Osteocyte (in vitro differentiated cells): ENCODE measurements at places on chromosomes 6 and 20.
A peak's percentile ranks its signal among the peaks of the same experiment; 100 is the strongest.

- no peak for DNase-seq
Observed at GRCh38 chr6:126926926-126927325, 191.5 kb upstream of the RSPO3 start.

DNA sequence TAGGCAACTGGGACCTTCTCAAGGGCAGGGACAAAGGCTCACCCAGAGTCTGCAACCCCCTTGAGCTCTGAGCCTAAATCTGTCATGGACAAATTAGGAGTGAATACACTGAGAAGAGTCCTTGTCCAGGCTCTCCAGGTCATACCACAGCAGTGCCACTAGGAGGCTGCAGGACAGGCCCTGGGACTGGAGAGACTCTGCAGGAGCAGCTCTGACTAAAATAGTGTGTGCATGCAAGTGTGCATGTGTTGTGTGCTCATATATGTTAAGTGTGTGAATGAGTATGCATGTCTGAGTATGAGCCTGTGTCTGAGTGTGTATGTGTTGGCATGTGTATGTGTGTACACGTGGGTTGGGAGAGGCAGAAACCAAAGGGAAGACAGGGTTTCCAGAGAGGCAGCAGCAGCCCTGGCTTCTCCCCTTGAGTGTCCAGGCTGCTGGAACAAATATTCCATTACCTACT lies 27.1 kb downstream of the MRPL14 start:
- no peak for DNase-seq

GRCh38 chr6:132298344-132298949 lies 102.8 kb downstream of the MOXD1 start:
- DNase-seq, result no peak

DNA sequence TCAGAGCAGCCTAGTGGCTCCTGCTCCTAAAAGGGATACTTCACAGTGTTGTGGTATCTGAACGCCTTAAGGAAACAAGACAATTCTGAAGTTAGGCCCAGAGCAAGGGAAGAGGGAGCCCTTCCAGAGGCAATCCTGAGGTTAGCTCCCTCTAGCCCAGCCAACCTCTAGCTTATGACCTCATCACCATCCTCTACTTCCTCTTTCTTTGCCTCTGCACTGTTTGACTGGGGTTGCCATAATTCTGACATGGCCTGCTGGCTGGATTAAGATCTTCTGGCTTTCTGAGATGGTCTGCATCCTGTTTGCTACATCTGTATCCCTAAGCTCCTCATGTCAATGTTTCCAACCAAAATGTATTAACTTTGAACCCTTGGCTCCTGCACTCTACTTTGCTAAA lies 23.3 kb upstream of the BMP2 start:
- no peak for DNase-seq

DNA sequence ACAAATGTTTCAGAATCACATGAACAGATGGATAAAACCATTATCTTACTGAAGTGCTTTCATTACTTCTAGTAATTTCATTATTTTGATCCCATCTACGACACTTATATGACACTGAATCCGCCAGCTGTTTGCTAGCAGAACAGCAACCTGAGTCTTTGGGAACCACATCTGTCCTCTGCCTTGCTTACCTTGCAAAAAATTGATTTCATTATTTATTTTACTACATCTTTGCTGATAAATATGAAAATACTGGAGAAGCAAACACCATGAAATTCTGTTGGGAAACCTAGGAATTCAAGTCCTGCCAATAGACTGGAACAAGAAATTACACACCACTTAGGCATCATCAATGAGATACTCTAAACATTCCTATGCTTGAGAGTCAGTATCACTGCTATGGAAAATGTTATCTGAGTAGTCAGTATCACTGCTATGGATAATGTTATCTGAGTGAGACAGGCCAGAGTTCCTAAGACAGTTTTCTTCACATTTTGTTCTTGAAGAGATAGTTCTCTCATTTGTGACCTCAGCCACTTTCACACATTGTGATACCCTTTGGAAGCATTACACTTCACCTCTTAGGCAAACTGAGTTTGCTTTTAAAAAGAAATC lies 91.9 kb downstream of the PDE10A start:
- no peak for DNase-seq

- DNase-seq, result no peak
Observed at GRCh38 chr20:50272030-50272723, 81.5 kb downstream of the CEBPB start.

- DNase-seq, result no peak
Observed at GRCh38 chr20:59469267-59470252, 134.8 kb upstream of the PHACTR3 start.

- no peak for DNase-seq
Observed at GRCh38 chr6:18883851-18884250, 496.7 kb downstream of the RNF144B start.

- peak; percentile 59 for DNase-seq
Observed at GRCh38 chr20:58553166-58553696, 38.0 kb upstream of the APCDD1L start.

- no peak for DNase-seq
Observed at GRCh38 chr20:15200147-15200565, 862.7 kb upstream of the FLRT3 start.

GRCh38 chr6:87082160-87082721 lies 12.7 kb downstream of the CGA start:
- DNase-seq, result no peak

GRCh38 chr20:63180569-63181185 lies 35.3 kb downstream of the YTHDF1 start:
- DNase-seq, result no peak

DNA sequence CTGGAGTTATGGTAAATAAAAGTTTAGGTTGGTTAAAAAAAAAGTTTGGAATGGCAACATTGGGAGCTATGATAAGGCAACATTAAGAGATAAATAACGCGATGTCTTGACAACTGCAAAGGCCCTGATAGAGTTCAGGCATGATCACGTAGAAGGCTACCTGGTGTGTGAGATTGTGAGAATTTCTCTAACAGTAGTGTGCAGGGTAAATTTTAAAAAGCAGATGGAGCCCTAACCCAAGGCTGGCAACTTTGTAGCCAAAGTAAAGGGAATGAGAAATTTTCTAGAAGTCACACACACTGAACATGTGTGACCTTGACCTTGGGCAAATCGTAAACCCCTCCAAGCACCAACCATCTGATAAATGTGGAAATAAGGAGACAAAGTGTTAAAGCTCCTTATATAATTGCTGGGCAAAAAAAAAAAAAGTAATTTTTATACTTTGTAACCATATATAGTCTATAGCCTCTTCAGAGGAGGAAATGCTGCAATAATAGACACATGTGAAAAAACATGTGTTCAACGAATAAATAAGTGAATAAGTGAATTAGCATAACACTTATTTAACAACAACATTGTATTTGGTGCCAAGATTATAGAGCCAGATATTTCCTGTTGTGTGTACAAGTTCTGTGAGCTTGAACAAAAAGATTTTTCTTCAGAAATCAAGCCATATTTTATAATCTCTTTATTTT lies 18.2 kb downstream of the KCNQ5 start:
- DNase-seq, result no peak

DNA sequence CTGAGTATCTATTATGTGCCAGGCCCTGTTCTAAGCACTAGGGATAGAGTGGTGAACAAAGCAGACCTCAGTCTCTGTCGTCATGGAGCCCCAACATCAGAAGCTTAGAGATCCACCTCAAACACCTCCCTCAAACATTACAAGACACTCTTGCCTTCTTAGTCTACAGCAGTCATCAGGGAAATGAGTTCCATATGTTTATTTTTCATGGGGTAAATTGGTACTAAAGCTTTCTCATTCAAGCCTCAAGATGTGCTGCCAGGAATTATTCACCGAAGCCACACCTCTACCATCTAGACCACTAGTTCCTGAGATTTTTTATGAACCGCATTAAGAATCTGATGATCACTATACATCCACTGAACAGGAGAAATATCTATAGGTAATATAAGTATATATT lies 59.0 kb upstream of the TFB1M start:
- no peak for DNase-seq

GRCh38 chr6:139676718-139677117 lies 302.3 kb upstream of the CITED2 start:
- no peak for DNase-seq

- no peak for DNase-seq
Observed at GRCh38 chr6:105994118-105994590, 92.0 kb upstream of the PRDM1 start.

DNA sequence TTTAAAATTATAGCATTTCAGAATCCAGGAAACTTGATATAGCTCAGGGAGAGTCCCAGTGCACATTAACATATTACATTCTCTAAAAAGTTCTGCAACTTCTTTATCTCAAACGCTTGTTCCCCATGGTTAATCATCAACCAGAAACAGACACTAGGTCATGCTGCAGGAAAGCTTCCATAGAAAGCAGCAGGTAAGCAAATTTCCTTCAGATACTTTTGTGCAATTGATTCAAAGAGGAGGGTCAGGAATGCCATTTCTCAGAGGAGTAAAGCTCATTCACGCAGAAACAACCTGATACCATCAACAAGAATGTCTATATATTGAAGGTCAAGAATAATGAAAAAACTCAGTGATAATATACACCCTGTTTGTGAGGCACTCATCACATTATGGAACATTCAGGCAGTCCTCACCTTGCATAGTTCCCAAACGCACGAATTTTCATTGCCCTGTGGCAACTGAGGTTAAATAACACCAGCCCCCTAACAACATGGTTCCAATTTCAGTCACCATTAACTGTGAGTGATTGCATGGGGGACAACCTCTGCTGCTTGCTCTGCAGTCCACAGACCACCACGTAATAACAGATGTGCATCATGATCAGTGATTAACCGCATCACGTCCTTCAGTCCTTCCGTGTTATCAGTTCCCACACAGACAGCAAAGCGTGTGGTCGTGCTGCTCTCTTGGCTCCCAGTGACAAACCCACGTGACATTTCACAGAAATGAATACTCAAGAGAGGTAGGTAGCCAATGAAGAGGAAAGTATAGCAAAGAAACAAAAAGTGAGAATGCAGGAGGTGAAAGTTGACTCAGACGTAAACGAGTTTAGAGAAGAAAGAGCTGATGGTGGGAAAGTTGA lies 95.7 kb downstream of the LY86 start:
- DNase-seq, result no peak

DNA sequence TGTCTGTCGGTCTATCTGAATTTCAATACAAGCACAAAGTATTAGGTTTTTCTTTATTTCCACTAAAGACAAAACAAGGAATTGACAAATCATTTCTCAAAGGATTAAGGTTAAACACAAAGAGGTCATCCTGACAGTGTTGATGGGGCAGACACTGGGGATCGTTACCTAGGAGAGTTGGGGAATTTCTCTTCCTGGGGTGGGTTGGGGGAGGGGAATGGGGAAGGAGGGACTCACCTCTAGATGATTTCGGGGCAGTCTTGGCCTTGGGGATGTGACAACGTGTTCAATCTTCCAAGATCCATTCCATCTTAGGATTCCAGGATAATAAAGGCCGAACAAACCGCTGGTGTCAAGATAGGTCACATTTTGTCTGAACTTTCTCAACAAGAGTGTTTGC lies 35.4 kb upstream of the FOXA2 start:
- DNase-seq, result no peak

DNA sequence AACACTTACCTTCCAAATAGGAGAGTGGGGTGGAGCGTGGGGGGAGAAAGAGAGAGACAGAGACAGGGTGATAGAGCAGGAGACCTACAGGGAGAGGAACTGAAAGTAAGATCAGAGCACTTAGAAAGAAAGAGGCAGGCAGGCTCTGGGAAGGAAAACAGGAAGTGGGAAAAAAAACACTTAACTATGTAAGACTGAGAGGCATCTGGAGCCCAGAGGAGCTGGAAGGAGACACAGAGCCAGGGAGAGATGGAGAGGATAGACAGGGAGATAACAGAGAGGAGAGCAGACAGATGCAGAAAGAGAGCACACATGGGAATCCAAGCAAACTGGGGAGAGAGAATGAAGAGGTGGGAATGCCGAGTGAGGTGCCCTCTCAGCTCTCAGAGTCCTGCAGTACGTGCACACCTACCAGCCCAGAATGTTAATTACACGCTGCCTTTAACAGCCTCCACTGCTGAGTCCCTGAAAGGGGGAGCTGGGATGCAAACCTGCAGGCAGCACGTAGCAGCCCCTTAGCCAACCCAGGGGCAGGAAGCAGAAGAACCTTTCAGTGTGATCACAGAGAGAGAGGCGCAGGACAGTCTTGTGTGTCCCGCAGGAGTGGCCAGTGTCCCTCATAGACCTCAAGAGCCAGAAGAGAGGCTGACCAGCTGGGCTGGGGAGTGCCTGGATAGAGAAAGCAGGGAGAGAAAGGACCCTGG lies 132.7 kb upstream of the LRFN2 start:
- DNase-seq, result no peak

DNA sequence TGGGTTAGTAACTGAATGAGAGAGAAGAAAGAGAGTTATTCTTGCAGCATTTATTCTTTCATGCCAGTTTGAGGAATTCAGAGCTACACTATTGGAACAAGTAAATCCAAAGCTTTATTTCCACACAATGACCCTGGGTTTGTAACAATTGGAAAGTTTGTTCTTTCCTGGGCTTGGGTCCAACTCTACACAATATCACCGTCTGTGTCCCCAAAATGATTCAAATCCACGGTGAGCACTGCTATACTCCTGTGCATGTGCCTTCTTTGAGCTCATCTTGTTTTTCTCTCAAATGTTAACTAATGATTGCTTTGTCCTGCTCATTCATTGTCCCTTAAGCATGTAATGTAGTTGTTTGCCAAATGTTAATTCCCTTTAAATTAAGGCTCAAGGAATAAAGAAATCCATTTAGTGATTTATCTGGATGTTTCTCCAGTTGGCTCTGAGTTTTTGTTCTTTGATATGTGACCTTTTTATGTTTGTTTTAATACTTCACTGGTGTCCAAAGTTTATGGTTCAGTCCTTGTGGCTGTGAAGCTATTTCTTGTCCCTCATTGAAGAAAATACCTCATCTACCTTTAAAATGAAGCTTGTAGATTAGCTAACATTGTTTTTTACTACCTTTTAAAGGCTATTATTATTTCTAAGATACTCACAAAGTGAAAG lies 20.5 kb upstream of the CRISP3 start:
- DNase-seq, result no peak

DNA sequence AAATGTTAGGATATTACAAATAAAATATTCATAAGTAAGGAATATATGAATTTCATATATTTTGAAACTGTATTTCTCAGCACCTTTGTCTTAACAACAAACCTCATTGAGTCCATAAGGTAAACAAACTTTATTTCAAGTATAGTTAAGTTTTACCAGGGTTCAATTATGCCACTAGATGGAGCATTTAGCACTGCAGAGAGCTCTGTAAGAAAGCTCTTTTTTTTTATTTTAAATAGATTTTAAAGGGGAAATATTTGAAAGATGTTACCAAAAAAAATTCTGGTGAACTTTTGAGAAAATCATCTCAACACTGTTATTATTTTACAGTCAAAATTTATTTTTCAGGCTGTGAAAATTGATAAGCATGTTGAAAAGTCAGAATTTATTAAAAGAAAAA lies 955.2 kb upstream of the EYS start:
- no peak for DNase-seq

DNA sequence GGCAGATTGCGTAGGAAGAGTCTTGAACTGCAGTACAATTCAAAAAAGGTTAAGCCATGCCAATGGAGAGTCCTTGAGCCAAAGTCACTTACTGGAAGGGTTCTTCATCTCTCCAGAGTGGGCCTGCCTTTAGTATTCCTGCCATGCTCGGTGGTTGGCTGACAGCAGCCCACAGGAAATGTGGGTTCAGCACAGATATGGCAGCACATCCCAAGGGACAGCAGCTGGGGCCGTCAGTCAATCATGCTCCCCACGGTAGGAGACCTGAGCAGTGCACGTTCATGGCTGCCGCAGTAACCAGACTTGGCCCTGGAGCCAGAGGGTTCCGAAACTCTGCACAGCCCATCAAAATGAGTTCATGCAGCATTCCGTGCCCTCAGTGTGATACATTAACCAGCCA lies 63.6 kb upstream of the SIRPA start:
- DNase-seq, result no peak

- no peak for DNase-seq
Observed at GRCh38 chr6:15780437-15780836, 117.6 kb upstream of the DTNBP1 start.
